ENCODE measurements at places on chromosomes 6 and 20.

DNA sequence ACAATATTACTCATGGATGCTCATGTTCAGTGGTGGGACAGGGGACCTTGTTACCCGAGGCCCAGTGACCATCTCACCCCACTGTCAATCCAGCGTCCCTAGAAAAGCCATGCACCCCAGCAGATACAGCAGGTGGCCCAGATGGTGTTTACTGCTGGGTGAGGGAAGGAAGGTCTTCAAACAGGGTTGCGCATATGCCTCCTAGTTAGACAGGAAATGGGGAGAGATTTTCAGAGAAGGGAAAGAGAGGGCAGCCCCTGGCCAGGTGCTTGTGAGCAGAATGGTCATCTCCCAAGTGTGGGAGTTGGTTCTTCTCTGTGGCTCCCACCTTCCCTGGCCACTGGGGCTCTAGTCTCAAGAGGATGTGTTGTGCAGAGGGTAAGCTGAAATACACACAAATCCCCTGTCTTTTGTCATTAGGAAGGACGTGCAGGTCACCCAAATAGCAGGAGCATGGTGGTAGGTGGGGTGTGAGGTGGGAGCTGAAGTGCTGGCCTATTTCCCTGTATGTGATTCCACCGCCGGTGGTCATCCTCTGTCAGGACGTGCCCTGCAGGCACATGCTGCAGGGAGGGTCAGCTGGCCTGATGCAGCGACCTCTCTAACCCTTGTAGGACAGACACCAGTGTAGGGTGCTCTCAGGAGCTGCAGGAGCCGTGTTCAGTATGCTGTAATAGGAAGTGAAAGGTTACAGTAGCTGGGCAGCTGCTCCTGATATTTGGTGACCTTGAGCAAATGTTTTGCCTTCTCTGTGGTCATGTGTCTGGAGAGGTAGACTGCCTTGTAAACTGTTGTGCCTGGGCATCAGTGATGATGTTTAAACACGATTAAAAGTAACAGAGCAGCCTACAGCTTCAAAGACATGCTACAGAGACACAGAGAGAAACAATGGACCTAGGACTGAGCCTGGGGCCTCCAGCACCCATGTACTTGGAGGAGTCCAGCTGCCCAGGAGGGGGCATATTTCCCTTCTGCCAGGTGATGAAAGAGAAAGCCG is 3.2 kb upstream of the CST3 start:
- DNase-seq: no peak

DNA sequence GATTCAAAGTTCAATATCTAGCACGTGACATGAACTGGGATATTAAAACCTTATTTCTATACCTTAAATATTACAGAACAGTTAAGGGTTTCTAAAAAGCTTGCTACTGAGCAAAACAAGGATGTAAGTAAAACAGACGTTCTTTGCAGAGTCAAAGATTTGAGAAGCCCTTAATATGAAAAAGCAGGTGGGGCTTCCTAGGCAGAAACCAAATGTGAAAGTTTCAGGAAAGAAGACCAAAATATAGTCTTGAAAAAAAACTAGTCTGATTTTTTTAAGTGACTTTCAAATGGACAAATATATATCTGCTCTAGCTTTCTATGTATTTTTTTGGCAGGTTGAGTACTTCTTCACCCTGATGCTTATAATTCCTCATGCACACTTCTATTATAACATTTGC is 63.2 kb downstream of the TNFRSF21 start:
- no peak for DNase-seq

- DNase-seq: no peak
Measured at GRCh38 chr6:64691064-64691463, 1016.0 kb downstream of the EYS start.

- DNase-seq: no peak
Measured at GRCh38 chr6:52138284-52138683, 47.9 kb upstream of the IL17A start.

DNA sequence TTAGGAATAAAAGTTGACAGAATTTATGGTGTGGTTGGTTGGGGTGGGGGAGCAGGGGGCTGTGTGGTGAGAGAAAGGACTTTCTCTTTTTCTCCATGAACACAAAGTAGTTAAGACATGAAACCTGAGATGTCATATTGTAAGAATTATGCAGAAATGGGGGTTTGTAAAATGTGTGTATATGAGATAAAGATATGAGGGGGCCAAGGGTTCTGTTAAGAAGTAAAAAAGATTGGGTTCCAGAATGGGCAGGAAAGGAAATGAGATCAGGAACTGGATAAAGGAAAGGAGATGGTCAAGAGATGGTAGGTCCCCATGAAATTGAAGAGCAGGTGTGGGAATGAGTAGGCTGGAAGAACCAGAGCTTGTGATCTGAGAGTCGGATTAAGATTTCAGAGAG is 9.7 kb downstream of the RNF146 start:
- DNase-seq: no peak

- no peak for DNase-seq
Measured at GRCh38 chr20:63501818-63502670, 3.2 kb upstream of the EEF1A2 start.

DNA sequence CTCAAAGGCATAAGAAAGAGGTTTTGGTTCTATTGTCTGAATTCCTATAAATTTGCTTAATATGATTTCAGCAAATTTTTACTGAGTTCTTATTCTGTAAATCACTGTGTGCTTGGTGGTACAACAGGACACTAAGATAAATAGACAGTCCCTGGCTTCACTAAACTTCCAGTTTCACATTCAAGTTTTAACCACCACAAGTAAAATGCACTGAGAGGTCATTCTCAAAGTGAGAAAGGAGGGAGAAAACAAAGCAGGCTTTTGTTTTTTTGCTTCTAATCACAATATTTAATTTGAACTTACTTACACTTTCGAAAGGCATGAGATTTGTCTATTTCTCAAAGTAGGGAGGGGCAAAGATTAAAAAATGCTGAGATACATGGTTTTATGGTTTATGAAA is 445.7 kb downstream of the CDC5L start:
- DNase-seq: no peak

- no peak for DNase-seq
Measured at GRCh38 chr20:43825581-43825980, 89.1 kb upstream of the TOX2 start.

- DNase-seq: no peak
Measured at GRCh38 chr20:49843139-49843538, 30.5 kb downstream of the SLC9A8 start.

DNA sequence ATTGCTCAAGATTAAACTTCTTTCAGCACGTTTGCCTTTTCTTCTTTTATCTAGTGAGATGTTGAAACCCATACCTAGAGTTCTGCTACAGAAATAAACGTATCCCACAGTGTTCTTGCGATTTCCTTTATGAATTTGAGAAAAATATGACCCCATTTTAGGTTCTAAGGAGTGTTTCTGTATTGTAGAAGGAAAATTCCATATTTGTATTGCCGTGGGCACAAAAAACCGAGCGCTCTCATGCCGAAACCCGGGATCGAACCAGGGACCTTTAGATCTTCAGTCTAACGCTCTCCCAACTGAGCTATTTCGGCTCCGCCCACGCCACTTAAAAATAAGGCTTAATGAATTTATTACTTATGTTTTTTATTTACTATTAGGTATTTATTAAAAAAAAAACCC is 23.7 kb downstream of the ZNF311 start:
- peak; percentile 79 for DNase-seq

- no peak for DNase-seq
Measured at GRCh38 chr6:14121936-14122344, 4.4 kb downstream of the CD83 start.

GRCh38 chr6:43826730-43827129 is 56.7 kb downstream of the VEGFA start:
- DNase-seq: no peak

DNA sequence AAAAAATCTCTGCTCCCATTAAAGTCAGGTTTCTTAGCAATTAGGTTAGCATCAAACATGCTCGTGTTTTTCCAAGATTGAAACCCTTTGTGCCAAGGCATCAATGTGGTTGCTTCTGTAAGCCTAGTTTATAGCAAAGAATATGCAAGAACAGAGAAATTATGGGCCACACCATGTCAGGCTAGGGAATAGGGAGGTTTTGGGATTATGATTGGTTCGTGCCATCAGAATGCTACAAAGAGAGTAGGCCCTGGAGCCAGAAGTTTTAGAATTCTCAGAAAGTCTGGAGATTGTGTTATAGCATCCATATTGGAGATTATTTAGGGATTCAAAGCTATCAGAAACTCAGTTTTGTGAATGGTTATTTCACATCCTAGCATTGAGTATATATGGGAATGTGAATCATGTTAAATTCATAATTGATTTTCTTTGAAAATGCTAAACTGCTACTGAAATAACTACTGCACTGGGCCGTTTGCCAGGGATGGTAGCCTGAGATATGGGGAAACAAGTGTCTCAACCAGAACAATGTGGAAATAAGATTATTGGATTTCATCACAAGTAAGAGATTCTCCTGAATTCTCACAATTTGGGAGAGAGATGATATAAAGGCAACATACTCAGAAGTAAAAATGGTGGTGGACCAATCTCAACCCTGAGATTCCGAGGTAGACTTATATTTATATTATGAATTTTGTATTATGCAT is 45.3 kb downstream of the ZNF292 start:
- DNase-seq: peak; percentile 50

- no peak for DNase-seq
Measured at GRCh38 chr20:24880356-24880755, 68.7 kb upstream of the CST7 start.

DNA sequence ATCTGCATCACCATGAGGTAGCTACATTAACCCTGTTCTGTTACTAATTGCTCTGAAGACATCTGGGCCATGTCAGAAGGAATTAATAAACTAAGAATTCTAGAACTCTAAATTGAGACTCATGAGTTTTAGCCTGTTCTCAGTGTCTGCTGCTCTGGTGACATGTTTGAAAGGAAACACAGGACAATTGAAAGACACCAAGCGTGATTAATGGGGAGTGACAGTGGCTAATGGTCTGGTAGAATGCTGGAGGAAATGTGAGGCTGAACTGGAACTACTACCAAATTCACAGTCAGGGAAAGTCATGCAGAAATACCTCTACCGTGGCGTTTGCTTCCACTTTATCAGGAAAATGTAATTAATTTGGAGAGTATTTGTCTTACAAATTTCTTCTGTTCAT is 140.0 kb downstream of the TBC1D7 start:
- no peak for DNase-seq

DNA sequence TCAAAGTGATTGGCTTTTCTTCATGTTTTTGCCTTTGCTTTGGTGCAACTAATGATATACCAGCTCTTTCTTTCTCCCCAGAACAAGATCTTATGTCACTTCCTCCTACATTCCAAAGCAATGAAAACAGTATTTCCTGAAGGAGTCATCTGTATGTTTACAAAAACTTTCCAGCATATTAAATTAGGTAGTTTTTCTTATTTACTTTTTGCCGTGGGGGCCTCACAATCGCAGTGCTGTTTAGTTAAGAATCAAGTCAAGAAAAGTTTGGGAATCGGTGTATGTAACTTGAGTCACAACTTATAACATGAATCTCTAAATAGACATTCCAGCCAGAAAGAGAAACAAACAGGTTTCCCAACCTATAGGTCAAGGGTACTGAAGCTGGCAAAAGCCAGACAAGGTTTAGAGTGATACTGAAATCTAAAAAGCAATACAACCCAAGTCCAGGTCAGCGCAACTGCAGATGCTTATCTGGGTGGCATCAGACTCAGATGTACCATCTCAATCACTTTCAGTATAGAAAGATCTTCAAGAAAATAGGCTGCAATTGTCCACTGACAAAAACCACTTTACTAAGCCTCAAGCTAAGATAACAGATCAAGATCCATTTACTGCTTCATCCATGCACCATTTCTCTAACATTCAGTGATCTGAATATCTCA is 63.6 kb downstream of the IPCEF1 start:
- DNase-seq: peak; percentile 51

DNA sequence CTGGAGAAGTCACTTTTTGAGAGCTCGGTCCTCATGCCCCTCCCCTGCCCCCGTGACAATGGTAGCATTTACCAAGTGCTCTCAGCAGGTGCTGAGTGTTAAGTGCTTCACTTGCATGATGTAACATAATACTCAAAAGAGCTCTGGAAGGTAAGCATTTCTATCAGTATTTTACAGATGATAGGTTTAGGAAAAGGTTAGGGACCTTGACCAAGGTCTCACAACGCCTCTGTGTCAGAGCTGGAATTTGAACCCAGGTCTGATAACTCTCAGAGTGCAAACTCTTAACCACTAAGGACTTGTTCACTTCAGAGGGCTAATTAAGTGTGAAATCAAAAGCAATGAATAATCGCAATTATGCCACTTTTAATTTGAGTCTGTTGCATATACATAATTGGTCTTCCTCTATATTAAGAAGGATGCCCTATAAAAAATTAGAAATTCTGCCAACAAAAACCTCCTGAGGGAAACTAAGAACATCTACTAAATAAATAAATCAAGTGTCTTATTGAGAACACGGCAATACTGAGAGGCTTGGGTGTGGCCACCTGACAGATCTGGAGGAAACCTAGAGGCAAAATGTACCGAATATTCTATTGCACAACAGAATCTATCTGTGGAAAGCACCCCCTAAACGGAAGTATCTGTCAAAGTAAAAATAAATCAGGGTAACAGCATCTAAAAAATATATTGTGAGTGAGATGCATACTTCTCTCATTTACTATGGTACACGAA is 109.8 kb downstream of the BACH2 start:
- no peak for DNase-seq

DNA sequence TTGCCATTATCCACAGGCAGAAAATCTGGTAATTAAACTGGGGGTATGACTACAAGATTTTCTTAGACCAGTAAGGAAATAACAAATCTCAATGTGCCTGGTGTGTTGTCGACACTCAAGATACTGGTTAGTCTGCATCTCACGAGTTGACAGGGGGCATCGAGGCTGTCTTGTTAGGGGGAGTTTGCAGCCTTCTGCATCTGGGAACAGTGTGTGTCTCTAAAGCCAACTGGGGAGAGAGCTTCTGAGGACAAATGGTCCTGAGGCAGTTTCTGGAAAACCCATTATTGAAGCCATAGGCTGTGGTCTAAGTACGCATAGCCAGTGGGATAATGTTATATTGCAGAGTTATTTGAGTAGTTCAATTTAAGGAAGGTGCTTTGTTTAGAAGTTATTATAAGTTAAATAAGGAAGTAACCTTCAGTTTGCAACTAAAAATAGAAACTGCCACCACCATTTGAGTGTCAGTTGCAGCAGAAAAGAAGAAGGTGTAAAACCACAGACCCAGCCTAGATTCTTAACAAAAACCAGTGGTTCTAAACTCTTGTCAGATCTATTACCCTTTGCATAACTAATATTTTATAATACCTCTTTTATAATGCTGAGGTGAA is 15.4 kb upstream of the MAPK13 start:
- no peak for DNase-seq

DNA sequence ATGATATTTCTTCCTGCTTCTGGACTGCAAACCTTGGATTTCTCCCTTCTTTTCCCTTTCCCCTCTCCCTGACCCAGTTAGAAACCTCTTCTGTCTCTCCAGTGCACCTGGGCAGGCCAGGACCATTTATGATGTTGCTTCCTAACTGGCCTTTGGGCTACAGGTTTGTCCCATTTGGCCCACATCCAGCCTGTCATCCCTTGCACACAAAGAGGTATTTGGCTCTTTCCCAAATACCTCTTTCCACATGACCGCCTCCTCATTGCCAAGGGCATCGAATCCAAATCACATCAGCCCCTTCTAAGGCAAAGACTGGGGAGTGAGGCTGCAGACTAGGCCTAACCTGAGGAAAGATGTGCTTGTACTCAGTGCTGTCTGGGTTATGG is 13.6 kb downstream of the FGD2 start:
- DNase-seq: no peak

All from fibroblast of upper back skin (primary cell).